ENCODE measurements at places on chromosomes 4 and X.

GRCh38 chrX:15813416-15813815, 23.1 kb downstream of the ZRSR2 start:
- DNase-seq = no peak

DNA sequence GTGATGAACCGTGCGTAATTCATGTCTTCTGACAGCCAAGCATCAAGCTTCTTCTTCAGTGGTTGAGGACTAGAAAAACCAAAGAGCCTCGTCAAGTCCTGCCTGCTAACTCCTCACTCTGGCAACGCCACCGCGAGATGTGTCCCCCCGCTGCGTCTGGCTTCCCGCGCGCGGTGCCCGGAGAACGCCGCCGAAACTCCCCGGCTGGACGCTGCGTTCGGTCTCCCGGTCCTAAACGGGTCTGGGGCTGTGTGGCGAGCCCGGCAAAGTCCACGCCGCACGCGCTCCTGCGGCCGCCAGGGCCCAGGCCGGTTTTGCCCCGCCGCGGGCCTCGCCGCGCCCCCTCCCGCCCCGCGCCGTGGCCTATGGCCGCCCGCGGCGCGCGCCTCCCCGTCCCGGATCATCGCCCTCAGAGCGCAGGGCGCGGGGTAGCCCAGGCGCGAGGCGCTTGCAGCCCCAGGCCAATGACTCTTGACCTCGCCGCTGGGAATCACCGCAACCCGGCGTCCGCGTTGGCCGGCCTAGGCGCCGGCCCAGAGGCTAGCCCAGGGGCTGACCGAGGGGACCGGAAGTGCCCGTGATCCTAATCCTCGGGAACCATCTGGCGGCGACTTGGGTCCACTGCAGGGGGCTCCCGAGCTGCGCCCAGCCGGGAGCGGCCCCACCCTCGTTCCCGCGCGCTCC, at the start of gene AADAT:
Gene AADAT, minus strand, starts transcription at position 289 of the 684 bp plus-strand sequence. Its CDS starts 266 bp downstream, at position 23.
- peak; percentile 51 for DNase-seq

GRCh38 chr4:173046818-173047217, 121.8 kb upstream of the GALNT7 start:
- DNase-seq = no peak

DNA sequence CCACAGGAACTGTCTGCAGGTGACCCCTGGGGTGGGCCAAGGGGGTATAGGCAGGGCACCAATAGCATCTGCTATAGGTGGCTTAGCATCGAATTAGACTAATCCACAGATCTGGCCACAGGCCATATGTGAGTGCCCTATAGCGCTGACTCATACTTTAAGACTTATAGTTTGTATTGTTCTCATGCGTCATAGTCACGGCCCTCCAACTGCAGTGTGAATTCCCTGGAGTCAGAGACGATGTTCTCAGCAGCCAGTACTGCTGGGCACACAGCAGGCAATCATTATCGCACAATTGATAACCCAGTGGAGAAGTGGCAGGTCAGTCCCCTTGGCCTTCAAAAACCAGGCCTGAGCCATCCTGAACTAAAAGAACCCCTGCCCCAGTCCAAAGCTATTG, 58.1 kb downstream of the ADGRG2 start:
- peak; percentile 81 for DNase-seq

GRCh38 chr4:164946810-164947209, 30.6 kb downstream of the TRIM61 start:
- DNase-seq = no peak

DNA sequence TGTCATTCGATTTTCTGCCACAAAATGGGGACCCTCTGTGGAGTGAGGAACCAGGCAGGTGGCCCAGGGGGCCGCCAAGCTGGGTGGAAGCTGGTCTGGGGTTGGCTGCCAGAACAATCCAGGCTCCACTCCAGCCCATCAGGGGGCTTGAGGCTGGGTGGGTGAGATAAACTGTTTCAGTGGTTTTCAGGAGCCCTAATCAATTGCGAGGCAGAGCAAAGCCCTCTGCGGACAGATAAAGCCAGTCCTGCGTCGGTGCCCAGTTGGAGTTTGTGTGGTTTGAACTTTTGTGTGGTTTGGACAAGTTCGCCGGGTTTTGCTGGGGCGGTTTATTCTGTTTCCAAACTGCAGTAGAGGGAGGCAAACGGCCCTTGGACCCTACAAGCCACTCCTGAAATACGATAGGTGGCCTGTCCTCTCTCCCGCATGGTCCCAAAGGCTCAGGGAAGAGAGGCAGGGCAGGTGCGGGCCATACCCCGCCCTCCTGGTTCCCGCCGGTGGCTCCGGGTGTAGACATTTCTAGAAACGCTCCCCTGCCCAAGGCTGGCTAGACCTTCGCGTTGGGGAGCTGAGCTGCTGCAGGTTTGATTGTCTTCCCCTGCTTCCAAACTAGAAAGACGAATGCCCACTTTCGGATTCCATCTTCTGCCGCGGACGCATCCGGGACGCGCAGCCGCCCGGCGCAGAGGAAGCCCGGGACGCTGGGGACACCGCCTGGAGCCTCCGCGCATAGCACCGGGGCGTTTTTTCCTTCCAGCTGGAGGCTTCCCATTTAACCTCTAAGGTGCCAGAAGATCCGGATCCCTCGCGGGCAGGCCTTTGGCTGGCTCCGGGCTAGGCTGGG, 169.0 kb upstream of the BCOR start:
- DNase-seq = peak; percentile 42

- DNase-seq = no peak
These were observed 124.7 kb upstream of the TLL1 start for GRCh38 chr4:165748321-165748720.

GRCh38 chr4:96603641-96604040, 763.7 kb downstream of the PDHA2 start:
- DNase-seq = no peak

GRCh38 chr4:106358899-106359298, 9.7 kb downstream of the GIMD1 start:
- no peak for DNase-seq

GRCh38 chrX:127888767-127889166, 163.4 kb downstream of the ACTRT1 start:
- DNase-seq = no peak

DNA sequence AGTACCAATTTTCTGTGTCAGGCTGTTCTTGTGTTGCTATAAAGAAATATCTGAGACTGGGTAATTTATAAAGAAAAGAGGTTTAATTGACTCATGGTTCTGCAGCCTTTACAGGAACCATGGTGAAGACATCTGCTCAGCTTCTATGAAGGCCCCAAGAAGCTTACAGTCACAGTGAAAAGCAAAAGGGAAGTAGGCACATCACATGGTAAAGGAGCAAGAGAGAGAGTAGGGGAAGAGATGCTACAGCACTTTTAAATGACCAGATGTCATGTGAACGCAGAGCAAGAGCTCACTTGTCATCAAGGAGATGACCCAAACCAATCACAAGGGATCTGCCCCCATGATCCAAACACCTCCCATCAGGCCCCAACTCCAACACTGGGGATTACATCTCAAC, 174.3 kb downstream of the ATP10D start:
- no peak for DNase-seq

- DNase-seq = peak; percentile 40
These were observed 609 bp upstream of the SLC25A6 start for GRCh38 chrX:1392376-1393068.

DNA sequence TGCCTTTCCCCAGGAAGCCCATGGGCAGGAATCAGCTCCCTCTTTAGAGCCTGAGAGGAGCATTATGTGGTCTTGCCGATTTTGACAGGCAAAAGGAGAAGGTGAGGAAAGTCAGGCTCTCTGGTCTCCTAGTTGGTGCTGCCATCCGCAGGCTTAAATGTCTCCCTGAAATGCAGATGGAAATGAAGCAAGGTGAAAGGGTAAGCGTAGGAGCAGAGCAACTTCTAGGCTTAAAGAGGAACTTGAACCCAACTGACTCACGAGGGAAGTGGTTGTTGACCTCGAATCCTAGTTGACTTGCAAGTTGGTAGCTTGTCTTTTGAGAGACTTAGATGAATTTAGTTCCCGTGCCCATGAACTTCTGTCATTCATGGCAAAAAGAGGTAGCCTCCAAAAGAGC, 205.9 kb downstream of the PTTG2 start:
- DNase-seq = no peak

GRCh38 chrX:72079607-72080006, 52.1 kb downstream of the RTL5 start:
- peak; percentile 2 for DNase-seq

DNA sequence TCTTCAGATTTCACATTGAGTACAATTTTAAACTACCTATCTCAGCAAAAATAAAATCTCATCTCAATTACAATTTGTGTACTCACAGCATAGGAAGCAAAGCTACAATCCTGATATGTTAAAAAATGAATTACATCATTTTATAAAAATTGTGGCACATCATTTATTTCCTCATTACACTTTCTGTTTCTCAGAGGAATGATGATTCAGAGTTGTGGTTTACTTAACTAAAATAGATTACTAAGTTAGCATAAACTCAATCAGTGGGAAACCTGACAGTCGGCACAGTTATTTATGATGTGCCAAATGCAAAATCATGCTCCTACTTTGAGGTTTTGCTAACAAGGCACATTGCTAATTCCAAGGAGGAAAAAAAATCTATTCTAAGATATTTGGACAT, 325.0 kb downstream of the FBXO8 start:
- no peak for DNase-seq

All from brain microvascular endothelial cell (primary cell).